Lung (tissue), 17 donors: ENCODE measurements at places on chromosomes 2 and 18. TPM values are rescaled to one million over a fixed set of nuclear protein-coding genes. Genes with fewer than 3 reads are reported as not detected.
A peak's percentile ranks its signal among the peaks of the same experiment; 100 is the strongest.

GRCh38 chr18:79678665-79679551, 695 bp upstream of the CTDP1 start:
- DNase-seq: peak; percentile 99
- H3K4me1 ChIP-seq: peaks cover 5% of the 10 kb centered on the region
- peaks cover 14% of the 10 kb centered on the region for H3K36me3 ChIP-seq
- H3K27ac ChIP-seq: peak overlapping the region; percentile 93
- H3K4me3 ChIP-seq: peak overlapping the region; percentile 94

DNA sequence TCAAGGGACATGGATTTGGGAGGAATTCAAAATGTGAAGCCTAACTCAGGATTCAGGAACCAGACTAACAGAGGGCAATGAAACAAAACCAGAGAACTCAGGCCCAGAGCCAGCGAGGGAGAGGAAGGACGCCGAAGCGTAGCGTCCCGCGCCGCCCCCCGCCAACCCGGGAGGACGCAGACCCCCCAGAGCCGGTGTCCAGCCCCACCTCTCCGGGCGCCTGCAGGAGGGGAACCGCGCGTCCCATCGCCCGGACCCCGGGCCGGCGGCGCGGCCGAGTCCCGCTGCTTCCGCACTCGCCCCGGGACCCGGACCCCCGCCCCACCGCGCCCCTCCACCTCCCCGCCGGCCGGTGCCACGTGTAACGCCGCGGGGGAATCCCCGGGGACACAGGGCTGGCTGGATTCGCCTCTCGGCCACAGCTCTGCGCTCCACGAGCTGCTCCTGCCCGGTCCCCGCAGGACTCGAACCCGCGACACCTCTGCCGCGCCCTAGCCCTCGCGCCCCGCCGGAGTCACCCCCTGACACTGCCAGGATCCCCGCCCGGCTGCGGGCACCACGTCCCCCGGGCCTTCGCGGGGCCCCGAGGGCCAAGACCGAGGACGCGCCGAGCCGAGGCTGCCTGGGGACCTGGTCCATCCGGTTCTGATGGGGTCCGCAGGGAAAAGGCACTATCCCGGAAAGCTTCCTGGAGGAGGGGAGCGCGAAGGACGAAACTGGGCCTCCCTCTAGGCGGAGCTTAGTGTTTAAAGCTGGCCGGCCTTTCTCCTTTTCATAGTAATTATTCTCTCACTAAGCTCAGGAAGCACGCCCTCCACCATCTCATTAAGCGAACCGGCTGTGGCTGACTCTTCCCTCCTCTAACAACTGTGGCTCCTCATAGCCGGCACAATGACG, 40.4 kb upstream of the FAM124B start:
- no peaks in the 10 kb centered on the region for H3K27me3 ChIP-seq
- H3K27ac ChIP-seq: no peak overlapping the region
- H3K36me3 ChIP-seq: no peaks in the 10 kb centered on the region
- DNase-seq: peak; percentile 62

KYNU gene
- polyA plus RNA-seq: 33.9 TPM

GCG gene
- polyA plus RNA-seq: 0.14 TPM

GRCh38 chr2:28735511-28735910, 16.1 kb upstream of the PPP1CB start:
- no peaks in the 10 kb centered on the region for H3K36me3 ChIP-seq
- H3K27ac ChIP-seq: peak overlapping the region; percentile 84
- H3K4me1 ChIP-seq: no peaks in the 10 kb centered on the region
- H3K27me3 ChIP-seq: no peaks in the 10 kb centered on the region

DNA sequence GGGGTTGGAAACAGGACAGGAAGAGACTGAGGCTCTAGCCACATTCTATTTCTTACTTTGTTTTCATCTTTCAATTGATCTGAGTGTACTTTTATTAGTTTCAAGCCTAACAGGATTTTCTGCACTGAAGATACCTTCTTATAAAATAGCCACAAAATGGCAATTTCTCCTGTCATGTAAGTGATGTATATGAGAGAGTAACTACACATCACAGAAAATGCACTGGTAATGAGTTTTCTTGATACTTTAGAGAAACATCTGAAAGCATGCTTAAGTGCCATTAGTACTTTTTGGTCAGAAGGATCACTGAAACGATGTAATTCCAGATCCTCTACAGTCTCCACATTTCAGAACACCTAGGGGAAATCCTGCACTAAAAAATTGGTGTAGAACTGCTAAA, 104.8 kb downstream of the CABYR start:
- H3K27ac ChIP-seq: no peak overlapping the region
- no peak overlapping the region for H3K4me3 ChIP-seq
- DNase-seq: no peak
- no peaks in the 10 kb centered on the region for H3K36me3 ChIP-seq
- H3K4me1 ChIP-seq: no peaks in the 10 kb centered on the region
- H3K27me3 ChIP-seq: no peaks in the 10 kb centered on the region

- H3K4me1 ChIP-seq: no peaks in the 10 kb centered on the region
- H3K36me3 ChIP-seq: no peaks in the 10 kb centered on the region
- H3K4me3 ChIP-seq: no peak overlapping the region
- no peak overlapping the region for H3K27ac ChIP-seq
Measured at GRCh38 chr2:60383401-60384143, 169.9 kb downstream of the BCL11A start.

NRP2 gene
- 38.5 TPM for polyA plus RNA-seq

ZBTB14 gene
- polyA plus RNA-seq: 7.2 TPM

- DNase-seq: no peak
- no peaks in the 10 kb centered on the region for H3K27me3 ChIP-seq
- peak overlapping the region; percentile 53 for H3K27ac ChIP-seq
Measured at GRCh38 chr2:10285556-10286198, 17.0 kb upstream of the HPCAL1 start.

DNA sequence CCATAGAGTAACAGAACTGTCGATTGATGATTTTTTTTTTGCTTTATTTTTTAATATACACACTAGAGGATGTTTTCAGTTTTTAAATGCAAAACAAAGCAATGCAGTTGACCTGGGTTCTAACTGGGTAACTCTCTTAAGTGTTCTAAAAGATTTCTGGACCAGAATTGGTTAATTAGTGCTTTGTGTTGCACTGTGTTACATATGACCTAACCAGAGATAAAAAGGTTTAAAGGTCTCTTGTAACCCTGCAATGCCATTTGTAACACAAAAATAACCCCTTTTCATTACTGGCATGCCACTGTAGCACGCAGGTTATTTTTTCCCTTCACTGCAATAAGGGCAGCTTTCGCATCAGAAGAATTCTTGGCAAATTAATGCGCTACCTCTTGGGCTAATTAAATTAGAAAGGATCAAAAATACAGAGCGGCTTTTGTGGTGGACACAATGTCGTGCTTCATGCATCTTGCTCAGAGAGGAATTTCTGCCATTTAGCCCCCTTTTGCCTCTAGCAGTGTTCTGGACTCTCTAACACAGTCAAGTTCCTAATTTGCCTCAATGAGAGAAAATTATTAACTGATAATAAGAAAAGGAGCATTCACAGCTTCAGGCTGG, 250.8 kb upstream of the ZEB2 start:
- no peaks in the 10 kb centered on the region for H3K4me1 ChIP-seq
- no peaks in the 10 kb centered on the region for H3K27me3 ChIP-seq
- H3K4me3 ChIP-seq: no peak overlapping the region
- no peak overlapping the region for H3K27ac ChIP-seq
- no peaks in the 10 kb centered on the region for H3K36me3 ChIP-seq

FSHR gene
- polyA plus RNA-seq: not detected

DNA sequence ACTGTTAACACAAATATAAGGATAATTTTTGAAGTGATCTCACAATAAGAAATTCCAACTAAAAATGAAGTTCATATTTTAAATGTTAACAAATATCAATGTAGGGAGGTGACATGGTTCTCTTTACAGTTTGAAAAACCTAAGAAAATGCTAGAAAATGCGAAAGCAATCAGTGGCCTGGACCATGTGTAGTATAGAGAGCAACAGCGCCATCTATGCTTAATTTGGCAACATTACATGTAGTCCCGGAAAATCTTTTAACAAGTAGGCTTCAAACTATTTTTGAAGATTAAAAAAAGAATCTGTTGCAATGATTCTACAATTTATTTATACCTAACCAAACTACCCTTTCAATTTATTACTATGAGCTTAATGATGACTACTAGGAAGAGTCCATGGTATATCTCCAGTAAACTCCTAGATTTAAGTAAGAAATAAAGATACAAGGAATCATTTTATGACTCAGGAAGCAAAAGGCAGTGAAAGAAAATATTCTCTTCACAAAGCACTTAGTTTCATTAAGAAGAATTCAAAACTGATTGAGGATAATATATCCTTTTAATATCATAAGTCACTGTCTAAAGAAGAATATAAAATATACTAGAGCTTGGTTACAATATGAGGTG, 33.3 kb downstream of the NDUFA10 start:
- no peak overlapping the region for H3K27ac ChIP-seq
- H3K27me3 ChIP-seq: no peaks in the 10 kb centered on the region
- no peaks in the 10 kb centered on the region for H3K4me1 ChIP-seq
- H3K36me3 ChIP-seq: peaks cover 42% of the 10 kb centered on the region
- DNase-seq: peak; percentile 70

LRPPRC gene
- 29.5 TPM for polyA plus RNA-seq

PLA2R1 gene
- 0.79 TPM for polyA plus RNA-seq

DNA sequence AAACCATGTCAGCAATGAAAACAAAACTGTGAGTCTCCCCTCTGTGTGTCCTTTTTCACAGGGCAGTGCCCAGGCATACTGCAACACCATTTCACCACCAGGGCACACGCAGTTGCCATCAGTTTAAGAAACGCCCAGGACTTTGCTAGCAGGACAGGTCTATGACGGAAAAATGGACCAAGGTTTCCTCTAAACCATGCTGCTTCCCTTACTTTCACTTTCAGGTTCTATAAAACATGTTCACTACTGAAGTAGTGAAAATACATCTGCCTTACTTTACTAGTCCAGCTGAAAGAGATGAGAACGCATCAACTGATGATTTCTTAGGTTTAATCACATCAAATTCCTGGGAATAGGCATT, 110.5 kb downstream of the TCF4 start:
- H3K36me3 ChIP-seq: no peaks in the 10 kb centered on the region
- peak overlapping the region; percentile 14 for H3K4me3 ChIP-seq
- no peaks in the 10 kb centered on the region for H3K27me3 ChIP-seq
- H3K27ac ChIP-seq: peak overlapping the region; percentile 61
- peaks cover 11% of the 10 kb centered on the region for H3K4me1 ChIP-seq

DNA sequence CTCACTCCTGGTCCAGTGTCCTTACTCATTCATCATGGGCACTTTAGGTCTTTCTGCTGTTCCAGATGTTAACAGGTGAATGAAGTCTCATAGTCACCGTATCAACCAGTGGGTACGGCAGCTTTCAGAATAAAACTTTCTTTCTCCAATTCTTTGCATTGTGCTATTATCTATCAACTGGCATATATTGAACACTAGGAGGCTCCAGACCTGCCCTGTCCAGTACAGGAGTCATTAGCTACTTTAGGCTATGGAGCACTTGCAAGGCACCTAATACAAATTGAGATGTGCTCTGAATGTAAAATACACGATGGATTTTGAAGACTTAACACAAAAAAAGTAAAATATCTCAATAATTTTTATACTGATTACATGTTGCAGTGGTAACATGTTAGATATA, 43.2 kb upstream of the NEB start:
- H3K27ac ChIP-seq: no peak overlapping the region
- H3K36me3 ChIP-seq: peaks cover 22% of the 10 kb centered on the region
- DNase-seq: no peak
- no peaks in the 10 kb centered on the region for H3K4me1 ChIP-seq

OTX1 gene
- 0.39 TPM for polyA plus RNA-seq

DNA sequence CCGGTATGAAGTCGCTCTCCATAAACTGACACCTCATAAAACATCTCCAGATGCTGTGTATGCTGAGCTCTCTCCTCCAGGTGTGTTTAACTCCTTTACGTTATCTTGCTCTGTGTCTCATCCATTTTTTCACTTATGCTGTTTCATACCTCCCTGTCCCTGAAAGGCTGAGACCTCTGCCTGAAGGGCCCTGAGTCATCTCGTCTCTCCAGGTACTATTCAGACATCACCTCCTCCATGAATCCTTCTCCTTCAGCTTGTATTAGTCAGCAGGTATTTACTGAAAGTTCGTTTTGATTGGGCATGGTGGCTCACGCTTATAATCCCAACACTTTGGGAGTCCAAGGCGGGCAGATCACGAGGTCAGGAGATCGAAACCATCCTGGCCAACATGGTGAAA, 244.5 kb upstream of the EPHA4 start:
- no peak overlapping the region for H3K4me3 ChIP-seq
- H3K36me3 ChIP-seq: no peaks in the 10 kb centered on the region
- DNase-seq: no peak
- no peak overlapping the region for H3K27ac ChIP-seq

- DNase-seq: no peak
- no peaks in the 10 kb centered on the region for H3K27me3 ChIP-seq
Measured at GRCh38 chr2:173524256-173524955, 169.7 kb downstream of the CDCA7 start.

MPPE1 gene
- 41.3 TPM for polyA plus RNA-seq

FHOD3 gene
- polyA plus RNA-seq: 1.3 TPM

GRCh38 chr18:5073026-5073944, 123.8 kb downstream of the AKAIN1 start:
- no peaks in the 10 kb centered on the region for H3K27me3 ChIP-seq
- no peak overlapping the region for H3K4me3 ChIP-seq
- no peak overlapping the region for H3K27ac ChIP-seq
- no peaks in the 10 kb centered on the region for H3K36me3 ChIP-seq
- DNase-seq: peak; percentile 62

DNA sequence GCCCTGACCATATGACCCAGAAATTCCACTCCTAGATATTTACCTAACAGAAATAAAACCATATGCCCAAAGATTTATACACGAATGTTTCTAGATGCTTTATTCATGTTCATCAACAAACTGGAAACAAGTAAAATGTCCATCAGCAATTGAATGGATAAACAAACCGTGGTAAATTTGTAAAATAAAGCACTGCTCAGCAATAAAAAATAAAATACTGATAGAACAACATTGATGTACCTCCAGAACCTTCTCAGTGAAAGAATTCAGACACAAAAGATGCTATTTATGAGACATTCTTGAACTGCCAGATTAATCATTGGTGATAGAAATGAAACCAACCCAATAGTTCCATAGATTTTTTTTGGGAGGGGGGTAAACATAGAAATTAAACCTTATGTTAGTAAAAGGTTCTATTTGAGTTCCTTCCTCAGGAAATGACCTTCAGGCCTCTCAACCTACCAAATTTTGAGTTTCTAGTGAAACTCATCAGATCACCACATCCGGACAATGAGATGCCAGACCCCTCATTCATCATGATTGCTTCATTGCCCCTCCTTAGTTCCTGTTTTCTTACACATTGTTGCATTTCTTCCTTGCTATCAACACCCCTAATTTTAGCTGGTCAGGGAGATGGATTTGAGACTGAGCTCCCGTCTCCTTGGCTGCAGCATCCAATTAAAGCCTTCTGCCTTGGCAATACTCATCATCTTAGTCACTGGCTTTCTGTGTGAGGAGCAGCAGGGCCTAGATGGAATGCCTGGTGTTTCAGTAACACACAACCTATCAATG, 203.5 kb downstream of the LPIN1 start:
- no peaks in the 10 kb centered on the region for H3K4me1 ChIP-seq
- no peak overlapping the region for H3K4me3 ChIP-seq
- no peak overlapping the region for H3K27ac ChIP-seq
- no peaks in the 10 kb centered on the region for H3K27me3 ChIP-seq
- DNase-seq: no peak

TXNDC2 gene
- 0.19 TPM for polyA plus RNA-seq

GRCh38 chr2:238582159-238582558, 155.4 kb downstream of the ASB1 start:
- DNase-seq: no peak
- H3K4me3 ChIP-seq: no peak overlapping the region
- no peak overlapping the region for H3K27ac ChIP-seq
- H3K36me3 ChIP-seq: no peaks in the 10 kb centered on the region
- no peaks in the 10 kb centered on the region for H3K4me1 ChIP-seq
- H3K27me3 ChIP-seq: no peaks in the 10 kb centered on the region

- H3K4me3 ChIP-seq: no peak overlapping the region
- H3K27ac ChIP-seq: no peak overlapping the region
- H3K36me3 ChIP-seq: no peaks in the 10 kb centered on the region
- H3K4me1 ChIP-seq: no peaks in the 10 kb centered on the region
- no peaks in the 10 kb centered on the region for H3K27me3 ChIP-seq
- peak; percentile 55 for DNase-seq
Measured at GRCh38 chr2:47654790-47655562, 128.0 kb upstream of the MSH6 start.
